ENCODE measurements at places on chromosomes 12 and 14.

DNA sequence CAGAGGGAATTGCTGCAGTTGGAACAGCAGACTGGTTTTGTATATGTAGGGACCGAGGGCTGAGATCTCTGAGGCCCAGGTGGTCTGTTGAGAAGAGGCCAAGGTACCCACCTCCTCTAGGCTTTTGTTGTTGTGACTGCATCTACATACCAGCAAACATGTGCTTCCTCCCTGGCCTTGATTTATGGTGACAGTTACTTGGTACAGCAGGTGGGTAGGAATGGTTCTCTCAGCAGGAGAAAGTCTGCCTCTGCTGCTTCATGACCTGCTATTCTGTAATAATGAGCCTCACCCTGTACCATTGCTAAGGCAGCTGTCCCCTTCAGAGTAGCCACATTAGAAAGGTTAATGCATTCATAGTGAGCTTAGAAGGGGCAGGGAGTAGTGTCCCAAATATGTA lies 196.7 kb upstream of the PELI2 start:
- DNase-seq = no peak

DNA sequence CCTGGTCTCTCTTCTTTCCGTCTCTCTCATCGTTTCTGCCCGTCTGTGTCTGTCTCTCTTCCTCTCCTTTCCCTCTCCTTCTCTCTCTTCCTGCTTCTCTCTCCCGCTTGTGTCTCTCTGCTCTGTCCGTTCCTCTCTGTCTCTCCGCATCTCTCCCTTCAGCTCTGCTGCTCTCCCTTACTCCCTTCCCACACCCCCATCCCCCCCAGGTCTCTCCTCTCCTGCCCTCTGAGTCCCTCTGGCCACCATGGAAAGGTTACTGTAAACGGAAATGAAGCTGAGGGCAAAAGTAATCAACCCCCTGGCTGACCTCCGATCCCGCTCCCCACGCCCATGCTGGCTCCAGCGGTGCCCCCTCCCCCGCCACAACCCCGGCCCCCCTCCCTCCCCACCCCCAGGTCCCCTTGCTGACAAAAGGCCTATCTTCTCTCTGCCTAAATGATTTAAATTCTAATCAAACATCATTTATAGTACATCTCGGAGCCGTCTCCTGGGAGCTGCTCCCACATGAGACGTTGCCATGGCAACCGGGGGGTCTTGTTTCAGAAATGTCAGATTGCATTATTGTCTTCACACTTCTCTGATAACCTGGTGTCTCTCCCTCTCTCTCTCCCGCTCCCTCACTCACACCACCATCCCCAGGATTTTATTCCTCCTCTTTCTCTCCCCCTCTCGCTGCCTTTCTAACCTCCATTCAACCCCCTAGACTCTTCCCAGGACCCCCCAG lies 203.8 kb downstream of the RBM19 start:
- no peak for DNase-seq

DNA sequence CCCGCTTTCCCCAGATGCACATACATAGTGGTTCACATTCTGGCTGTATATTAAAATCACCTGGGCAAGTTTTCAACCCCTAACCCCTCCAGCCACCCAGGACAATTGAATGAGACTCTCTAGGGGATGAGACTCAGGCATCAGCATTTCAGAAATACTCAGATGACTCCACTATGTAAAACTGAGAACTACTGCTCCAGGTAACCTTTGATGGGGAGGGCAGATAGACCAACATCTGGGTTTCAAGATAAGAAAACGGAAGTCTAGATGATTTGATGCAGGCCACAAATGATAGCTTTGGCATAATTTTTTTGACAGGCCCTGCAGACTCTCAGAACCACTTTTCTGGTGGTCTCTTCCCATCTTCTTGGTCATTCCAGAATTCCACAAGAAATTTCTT lies 341.1 kb downstream of the EMP1 start:
- no peak for DNase-seq

- DNase-seq = no peak
Observed at GRCh38 chr14:91059576-91060350, 678 bp downstream of the RPS6KA5 start.

DNA sequence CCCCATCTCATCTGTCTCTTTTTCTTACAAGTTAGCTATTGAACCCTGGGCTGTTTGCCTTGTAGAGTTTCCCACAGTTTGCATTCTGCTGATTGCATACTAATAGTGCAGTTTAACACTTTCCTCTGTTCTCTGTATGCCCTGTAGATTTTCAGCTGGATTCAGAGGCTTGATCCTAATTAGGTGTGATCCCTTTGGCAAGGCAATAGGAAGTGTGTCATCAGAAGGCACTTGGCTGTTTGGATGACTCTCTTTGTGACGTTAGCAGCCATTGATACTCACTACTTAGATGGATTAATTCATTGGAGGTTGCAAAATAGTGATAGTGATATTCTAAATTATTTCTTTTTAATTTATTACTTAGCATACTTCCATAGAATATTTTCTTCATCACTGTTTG lies 33.6 kb downstream of the FUT8 start:
- DNase-seq = no peak

DNA sequence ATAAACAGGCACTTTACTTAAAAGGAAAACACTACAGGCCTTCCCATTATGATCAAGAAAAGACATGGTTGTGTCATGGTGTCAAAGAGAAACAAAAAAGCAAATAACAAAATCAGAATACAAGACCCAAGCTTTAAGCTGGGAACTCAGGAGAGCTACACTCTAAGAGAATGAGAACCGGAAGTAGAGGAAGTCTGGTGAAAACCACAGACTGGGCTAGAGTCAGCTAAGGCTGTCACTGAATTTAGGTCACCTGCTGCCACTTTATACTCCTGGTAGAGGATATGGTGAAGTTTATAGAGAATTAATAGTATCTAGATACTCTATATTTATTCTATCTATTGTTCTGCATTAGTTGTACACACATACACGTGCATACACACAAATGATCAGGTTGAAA lies 971.7 kb downstream of the FLRT2 start:
- no peak for DNase-seq

GRCh38 chr14:29236848-29237247 lies 470.3 kb downstream of the FOXG1 start:
- no peak for DNase-seq

DNA sequence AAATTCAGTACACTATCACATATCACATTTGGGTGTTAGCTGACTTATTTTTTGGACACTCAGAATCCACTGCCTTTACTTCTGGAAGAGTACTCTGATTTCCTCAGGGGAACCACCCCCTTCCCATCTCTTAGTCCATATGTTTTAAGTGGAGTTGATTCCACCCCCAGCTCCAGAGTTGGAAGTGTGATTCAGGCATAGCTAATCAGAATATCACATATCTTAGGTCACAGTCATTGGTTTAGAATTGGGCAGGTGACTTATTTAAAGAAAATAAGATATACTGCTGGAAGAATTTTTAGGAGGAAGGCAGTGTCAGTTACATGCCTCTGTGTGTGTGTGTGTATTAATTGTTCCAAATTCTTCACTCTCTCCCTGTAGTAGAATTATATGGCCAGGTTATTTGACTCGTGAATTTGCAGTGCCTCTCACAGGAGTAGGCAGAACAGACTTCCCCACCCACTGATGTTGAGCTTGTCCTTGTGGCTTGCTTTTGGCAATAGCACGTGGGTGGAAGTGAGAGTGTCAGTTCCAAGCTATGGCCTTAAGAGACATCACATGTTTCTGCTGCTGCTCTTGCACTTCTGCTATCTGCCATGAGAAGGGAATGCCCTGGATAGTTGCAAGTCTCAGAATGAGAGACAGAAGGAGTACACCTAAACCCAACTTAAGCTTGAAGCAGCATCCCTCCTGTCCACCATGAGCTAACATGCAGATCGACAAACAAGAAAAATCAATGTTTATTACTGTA lies 6.4 kb upstream of the GAS2L3 start:
- no peak for DNase-seq

- DNase-seq = no peak
Observed at GRCh38 chr12:95339086-95339788, 121.6 kb downstream of the VEZT start.

GRCh38 chr12:15856097-15856982 lies 25.8 kb upstream of the STRAP start:
- DNase-seq = peak; percentile 60

GRCh38 chr14:58395562-58395811 lies 243 bp upstream of the TOMM20L start:
- DNase-seq = peak; percentile 2

DNA sequence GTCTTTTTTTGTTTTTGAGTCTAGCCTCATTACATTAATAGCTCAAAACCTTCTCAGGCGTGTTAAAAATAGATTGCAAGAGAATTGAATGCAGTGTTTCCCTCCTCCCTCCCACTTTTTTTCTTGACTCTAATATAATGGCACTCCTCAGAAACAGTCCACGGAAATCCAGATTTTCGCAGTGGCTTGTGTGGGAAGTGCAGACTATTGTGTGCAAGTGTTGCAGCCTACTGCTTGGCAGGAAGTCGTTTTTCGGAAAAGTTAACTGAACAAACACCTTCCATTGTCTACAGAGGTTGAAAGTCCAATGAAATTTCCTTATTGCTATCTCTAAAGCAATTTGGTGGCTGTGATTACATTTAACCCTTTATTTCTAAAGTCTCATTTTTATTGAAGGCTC lies 147.9 kb upstream of the E2F7 start:
- DNase-seq = no peak

- no peak for DNase-seq
Observed at GRCh38 chr14:52553002-52553670, 500 bp downstream of the GPR137C start.

GRCh38 chr14:101018561-101019290 lies 115.2 kb upstream of the RTL1 start:
- no peak for DNase-seq

DNA sequence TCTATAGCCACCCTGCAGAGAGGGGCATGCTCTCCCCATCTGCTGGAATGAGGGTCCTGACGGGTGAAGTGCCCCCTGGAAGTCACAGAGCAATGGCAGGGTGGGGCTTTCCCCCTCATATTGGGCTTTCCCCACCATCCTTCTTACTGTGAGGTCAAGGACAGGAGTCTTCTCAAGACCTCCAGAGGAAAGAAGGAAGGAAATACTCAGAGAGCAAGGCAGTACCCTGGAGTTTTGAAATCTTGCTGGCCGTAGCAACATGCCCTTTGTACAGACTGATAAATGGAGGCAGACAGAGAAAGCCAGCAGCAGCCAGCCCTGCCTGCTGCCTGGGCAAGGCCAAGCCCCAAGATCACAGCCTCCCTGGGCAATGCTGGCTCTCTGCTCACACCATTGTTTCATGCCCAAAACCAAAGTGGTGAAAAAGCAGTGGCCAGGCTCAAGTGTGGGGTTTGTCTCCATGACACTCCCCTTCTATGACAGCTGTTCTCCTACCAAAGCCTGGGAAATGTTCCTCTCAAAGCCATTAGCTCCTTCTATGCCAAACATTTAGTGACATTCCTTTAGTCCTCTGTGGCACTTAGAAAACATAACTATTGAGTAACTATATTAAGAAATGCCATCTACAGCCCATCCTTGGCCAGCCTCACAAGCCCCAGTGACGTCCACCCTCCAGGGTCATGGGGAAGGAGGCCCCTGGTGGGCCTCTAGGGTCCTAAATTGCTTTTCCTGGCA lies 13.2 kb upstream of the ITPK1 start:
- DNase-seq = no peak

DNA sequence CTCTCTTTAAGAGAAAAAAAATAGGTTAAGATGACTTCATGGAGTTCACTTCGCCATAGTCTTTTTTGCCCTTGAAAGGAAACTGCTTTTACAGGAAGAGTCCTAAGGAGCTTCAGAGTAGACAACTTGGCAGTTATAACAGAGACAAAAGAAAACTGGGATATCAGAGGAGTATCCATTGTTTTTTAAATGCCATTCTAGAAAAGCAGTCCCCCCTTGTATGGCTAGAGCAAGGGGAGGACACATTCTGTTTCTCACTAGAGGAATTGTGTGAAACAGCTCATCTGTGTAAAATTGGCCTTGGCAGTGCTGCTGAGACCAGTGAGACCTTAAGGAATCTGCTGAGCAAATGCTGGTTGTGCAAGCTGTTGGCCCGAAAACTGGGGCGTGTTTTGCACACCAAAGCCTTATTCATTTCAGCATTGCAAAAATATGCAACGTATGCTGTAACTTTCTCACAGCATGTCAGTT lies 128.0 kb downstream of the GPR135 start:
- no peak for DNase-seq

- no peak for DNase-seq
Observed at GRCh38 chr12:10310926-10311720, 3.5 kb downstream of the KLRD1 start.

GRCh38 chr14:68157971-68158371 lies 338.4 kb downstream of the RAD51B start:
- no peak for DNase-seq

- DNase-seq = no peak
Observed at GRCh38 chr12:70920251-70920851, at the start of gene PTPRR. Gene PTPRR (minus strand): TSS chr12:70920738. CDS start chr12:70920390, 348 bp downstream.

- no peak for DNase-seq
Observed at GRCh38 chr12:119751961-119752360, 84.0 kb downstream of the PRKAB1 start.

- DNase-seq = no peak
Observed at GRCh38 chr12:3307389-3307788, 183.6 kb upstream of the PRMT8 start.

GRCh38 chr14:93044556-93044955 lies 71.2 kb downstream of the ITPK1 start:
- DNase-seq = no peak

GRCh38 chr12:130031571-130032189 lies 127.9 kb upstream of the TMEM132D start:
- peak; percentile 30 for DNase-seq

DNA sequence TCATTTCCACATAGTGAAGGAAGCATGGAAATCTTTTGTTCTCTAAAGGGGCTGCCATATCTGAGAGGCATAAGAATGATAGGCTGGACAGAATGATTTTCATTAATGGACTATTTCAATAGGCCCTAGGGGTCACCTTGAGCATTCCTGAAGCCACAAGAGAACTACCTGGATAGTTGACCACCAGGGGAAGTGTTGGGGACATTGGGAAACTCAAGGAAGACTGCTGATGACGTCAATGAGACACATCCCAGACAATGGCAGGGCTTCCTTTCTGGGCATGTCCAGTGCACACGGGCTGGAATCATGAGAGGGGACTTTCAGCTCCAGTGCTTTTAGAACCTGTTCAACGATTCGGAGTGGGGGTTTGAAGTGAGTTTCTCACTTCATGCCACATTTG lies 48.8 kb upstream of the CHST11 start:
- no peak for DNase-seq

GRCh38 chr12:47885012-47885501 lies 19.7 kb downstream of the VDR start:
- no peak for DNase-seq

GRCh38 chr12:24499151-24500146 lies 449.5 kb downstream of the BCAT1 start:
- DNase-seq = no peak

- no peak for DNase-seq
Observed at GRCh38 chr12:54229624-54230212, 40.9 kb upstream of the SMUG1 start.

DNA sequence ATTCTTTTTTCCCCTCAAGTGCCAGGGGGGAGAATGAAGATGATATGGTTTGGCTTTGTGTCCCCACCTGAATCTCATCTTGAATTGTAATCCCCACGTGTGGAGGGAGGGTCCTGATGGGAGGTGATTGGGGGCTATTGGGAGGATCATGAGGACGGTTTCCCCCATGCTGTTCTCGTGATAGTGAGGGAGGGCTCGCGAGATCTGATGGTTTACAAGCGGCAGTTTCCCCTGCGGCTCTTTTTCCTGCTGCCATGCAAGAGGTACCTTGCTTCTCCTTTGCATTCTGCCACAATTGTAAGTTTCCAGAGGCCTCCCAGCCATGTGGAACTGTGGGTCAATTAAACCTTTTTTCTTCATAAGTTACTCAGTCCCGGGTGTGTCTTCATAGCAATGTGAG lies 173.7 kb downstream of the CAND1 start:
- DNase-seq = no peak

- no peak for DNase-seq
Observed at GRCh38 chr14:101230161-101230850, 326.8 kb upstream of the RTL1 start.
